RPMI7951 (cell line): ENCODE measurements at places on chromosomes 16 and 17. TPM values are rescaled to one million over a fixed set of nuclear protein-coding genes. Genes with fewer than 3 reads are reported as not detected.

The CTF1 gene
- total RNA-seq = 0.24 and 0.39 TPM in 2 replicates

The UMOD gene
- total RNA-seq = not detected in 2 replicates

The DNAI2 gene
- total RNA-seq = not detected in 2 replicates

The KCNAB3 gene
- total RNA-seq = 1.1 TPM in 2 replicates

The ASGR2 gene
- total RNA-seq = not detected in 2 replicates
